ENCODE measurements at places on chromosomes 13 and 19. TPM values are rescaled to one million over a fixed set of nuclear protein-coding genes. Genes with fewer than 3 reads are reported as not detected.

- no peak for DNase-seq
These were observed 24.2 kb downstream of the VRK3 start for GRCh38 chr19:50000841-50001557.

DNA sequence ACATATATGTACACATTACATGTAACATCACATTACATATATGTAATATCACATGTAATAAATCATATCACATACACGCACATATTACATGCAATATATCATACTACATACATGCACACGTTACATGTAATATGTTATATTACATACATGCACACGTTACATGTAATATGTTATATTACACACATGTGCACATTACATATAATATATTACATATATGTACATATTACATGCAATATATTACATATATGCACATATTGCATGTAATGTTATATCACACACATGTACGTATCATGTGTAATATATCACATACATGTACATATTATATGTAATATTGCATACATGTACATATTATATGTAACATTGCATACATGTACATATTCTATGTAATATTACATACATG, 77.6 kb downstream of the GADD45B start:
- DNase-seq = no peak

The OR2Z1 gene
- polyA plus RNA-seq = not detected

GRCh38 chr13:59354665-59355369, 808.9 kb downstream of the DIAPH3 start:
- no peak for DNase-seq

The GJA3 gene
- 0.18 TPM for polyA plus RNA-seq

DNA sequence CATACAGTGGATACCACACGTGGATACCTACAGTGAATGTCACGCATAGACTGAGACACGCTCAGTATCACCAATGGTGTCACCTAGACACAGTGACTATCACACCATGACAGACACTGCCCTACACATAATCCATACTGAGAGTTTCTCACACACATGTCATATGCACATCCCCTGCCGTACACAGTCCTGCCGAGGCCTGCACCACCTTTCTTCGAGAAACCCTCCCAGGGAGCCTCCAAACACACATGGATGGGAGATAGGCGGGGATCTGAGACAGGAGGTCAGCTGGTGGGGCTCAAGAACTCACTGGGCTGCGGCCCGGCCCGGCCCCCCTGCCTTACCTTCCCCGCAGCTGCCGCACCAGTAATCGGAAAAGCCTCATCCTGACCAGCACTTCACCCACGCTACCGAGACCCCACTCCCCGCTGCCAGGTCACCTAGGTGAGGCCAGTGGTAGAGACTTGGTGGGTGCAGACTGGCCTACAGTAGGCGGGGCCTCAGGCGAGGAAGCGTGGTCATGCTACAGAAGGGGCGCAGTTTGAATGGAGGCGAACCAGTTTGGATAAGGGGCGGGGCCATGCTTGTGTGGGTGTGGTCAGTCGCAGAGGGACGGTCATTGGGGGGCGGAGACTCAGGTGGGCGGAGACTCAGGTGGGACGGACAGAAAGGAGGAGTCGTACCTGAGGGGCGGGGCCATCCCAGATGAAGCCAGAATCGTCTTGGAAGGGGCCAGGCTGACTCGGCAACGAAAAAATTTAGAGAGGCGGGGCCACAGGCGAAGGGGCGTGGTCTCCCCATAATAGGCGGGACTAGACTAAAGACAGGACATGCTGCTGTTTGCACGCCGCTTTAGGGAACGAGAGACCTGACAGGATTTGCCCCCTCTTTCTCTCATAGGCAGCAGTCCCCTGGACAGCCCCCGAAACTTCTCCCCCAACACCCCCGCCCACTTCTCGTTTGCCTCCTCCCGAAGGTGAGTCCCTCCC, 2.1 kb downstream of the MAST1 start:
- DNase-seq = no peak

The POSTN gene
- 719 TPM for polyA plus RNA-seq

DNA sequence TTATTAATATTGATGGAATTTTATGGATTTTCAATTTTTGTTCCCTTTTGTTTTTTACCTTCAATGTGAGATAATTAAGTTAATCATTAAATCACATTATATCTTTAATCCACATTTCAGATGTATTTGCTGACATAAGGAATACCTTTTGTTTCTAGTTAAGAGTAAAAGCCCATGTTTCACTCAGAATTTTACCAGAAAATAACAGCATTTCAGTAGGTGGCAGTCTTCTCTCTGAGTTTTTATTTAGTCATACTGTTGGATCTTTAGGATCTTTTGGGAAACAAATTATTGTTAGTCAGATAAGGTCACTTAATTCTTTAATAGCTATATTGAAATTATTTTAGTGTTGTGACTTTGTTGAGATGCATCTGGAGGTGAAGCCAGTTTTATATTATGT, 67.9 kb downstream of the NDFIP2 start:
- DNase-seq = peak; percentile 8

The ZFP14 gene
- 16.2 TPM for polyA plus RNA-seq

GRCh38 chr19:53466726-53467484, 628 bp upstream of the ZNF813 start:
- DNase-seq = no peak

Data from right lung (tissue), 10 donors.